Pericardium fibroblast (primary cell): ENCODE measurements at places on chromosomes 3 and 15. TPM values are rescaled to one million over a fixed set of nuclear protein-coding genes. Genes with fewer than 3 reads are reported as not detected.

The KBTBD13 gene
- total RNA-seq, result not detected in 2 replicates

The DPPA2 gene
- not detected in 2 replicates for total RNA-seq

The DLL4 gene
- 0.26 TPM in 1 of 2 replicates, not detected in the other for total RNA-seq

The PPARG gene
- total RNA-seq, result 16.6 and 44.0 TPM in 2 replicates

The CIP2A gene
- 2.6 and 3.8 TPM in 2 replicates for total RNA-seq
